ENCODE measurements at places on chromosomes 4 and X. TPM values are rescaled to one million over a fixed set of nuclear protein-coding genes. Genes with fewer than 3 reads are reported as not detected.

DNA sequence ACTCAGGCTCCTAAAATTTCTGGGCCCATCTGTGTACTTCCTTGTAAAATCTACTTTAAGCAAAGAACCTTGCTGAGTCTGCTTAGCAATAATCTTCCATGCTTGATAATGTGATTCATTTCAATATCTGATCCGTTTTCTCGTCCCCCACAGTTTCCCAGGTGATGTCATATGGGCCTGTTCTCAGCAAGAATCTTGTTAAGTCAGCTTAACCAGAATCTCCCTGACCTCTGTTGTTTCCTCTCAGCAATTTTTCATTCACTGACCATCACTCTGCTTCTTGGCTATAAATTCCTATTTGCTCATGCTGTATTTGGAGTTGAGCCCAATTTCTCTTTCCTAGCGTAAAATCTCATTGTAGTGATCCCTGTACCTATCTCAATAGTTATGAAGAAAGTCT lies 13.9 kb downstream of the CSN2 start:
- no peak overlapping the region for H3K4me3 ChIP-seq
- no peaks in the 10 kb centered on the region for H3K4me1 ChIP-seq
- H3K27me3 ChIP-seq = no peaks in the 10 kb centered on the region
- DNase-seq = no peak
- H3K27ac ChIP-seq = no peak overlapping the region

- DNase-seq = no peak
- no peak overlapping the region for H3K4me3 ChIP-seq
- no peaks in the 10 kb centered on the region for H3K36me3 ChIP-seq
- no peaks in the 10 kb centered on the region for H3K4me1 ChIP-seq
- H3K27me3 ChIP-seq = no peaks in the 10 kb centered on the region
- no peak overlapping the region for H3K27ac ChIP-seq
These were observed 121.0 kb upstream of the DIAPH2 start for GRCh38 chrX:96563646-96564045.

- DNase-seq = no peak
- no peaks in the 10 kb centered on the region for H3K27me3 ChIP-seq
- no peaks in the 10 kb centered on the region for H3K4me1 ChIP-seq
- no peaks in the 10 kb centered on the region for H3K36me3 ChIP-seq
- H3K4me3 ChIP-seq = no peak overlapping the region
These were observed 78.9 kb upstream of the RXFP1 start for GRCh38 chr4:158442736-158443135.

- no peak overlapping the region for H3K4me3 ChIP-seq
- DNase-seq = no peak
- H3K4me1 ChIP-seq = peaks cover 13% of the 10 kb centered on the region
These were observed 48.1 kb downstream of the DCLK2 start for GRCh38 chr4:150126201-150126863.

DNA sequence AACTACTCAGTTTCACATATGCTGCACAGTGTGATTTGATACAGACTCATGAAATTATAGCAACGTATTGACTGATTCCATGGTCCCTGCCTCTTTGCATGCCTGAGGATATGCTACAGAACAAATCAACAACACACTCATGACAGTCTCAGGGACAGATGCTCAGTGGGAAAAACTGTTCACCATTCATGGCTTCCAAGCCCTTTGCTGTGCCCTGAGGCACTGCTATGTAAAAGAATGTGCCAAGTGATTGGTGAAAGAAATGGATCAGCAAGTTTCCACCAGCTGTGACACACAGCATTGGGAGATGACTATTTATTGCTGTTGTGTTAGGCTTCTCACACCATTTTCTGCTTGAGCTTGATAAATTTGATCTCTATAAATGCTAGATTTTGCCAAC lies 825.6 kb upstream of the INTU start:
- no peak overlapping the region for H3K27ac ChIP-seq

The LRAT gene
- total RNA-seq = not detected

The JAKMIP1 gene
- total RNA-seq = not detected

The SPANXD gene
- total RNA-seq = not detected

- H3K27me3 ChIP-seq = no peaks in the 10 kb centered on the region
- no peaks in the 10 kb centered on the region for H3K36me3 ChIP-seq
- no peak for DNase-seq
These were observed 203.6 kb downstream of the ARHGEF9 start for GRCh38 chrX:63581398-63581797.

- no peak overlapping the region for H3K27ac ChIP-seq
- no peak overlapping the region for H3K4me3 ChIP-seq
- no peaks in the 10 kb centered on the region for H3K36me3 ChIP-seq
- no peak for DNase-seq
- no peaks in the 10 kb centered on the region for H3K27me3 ChIP-seq
These were observed 27.3 kb upstream of the XAGE2 start for GRCh38 chrX:52341493-52341892.

DNA sequence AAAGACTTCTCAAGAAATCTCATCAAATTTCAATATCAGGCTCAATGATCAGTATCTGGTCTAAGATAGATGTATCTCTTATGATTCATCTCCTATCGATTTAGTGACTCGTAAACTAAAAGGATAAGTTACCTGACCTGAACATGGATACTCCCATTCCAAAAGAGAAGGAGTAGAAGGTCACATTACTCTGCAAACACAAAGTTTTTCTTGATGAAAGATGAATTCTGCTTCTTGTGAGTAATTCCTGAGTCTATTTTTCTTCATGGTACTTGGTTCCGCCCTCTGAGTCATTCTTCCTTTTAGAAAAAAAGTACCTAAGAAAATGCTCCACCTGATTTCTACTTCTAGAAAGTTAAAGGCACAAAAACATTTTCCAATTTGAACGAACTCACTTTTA lies 223.1 kb upstream of the SLIT2 start:
- no peak overlapping the region for H3K4me3 ChIP-seq
- H3K36me3 ChIP-seq = no peaks in the 10 kb centered on the region
- no peak overlapping the region for H3K27ac ChIP-seq
- no peaks in the 10 kb centered on the region for H3K27me3 ChIP-seq
- H3K4me1 ChIP-seq = peaks cover 29% of the 10 kb centered on the region

DNA sequence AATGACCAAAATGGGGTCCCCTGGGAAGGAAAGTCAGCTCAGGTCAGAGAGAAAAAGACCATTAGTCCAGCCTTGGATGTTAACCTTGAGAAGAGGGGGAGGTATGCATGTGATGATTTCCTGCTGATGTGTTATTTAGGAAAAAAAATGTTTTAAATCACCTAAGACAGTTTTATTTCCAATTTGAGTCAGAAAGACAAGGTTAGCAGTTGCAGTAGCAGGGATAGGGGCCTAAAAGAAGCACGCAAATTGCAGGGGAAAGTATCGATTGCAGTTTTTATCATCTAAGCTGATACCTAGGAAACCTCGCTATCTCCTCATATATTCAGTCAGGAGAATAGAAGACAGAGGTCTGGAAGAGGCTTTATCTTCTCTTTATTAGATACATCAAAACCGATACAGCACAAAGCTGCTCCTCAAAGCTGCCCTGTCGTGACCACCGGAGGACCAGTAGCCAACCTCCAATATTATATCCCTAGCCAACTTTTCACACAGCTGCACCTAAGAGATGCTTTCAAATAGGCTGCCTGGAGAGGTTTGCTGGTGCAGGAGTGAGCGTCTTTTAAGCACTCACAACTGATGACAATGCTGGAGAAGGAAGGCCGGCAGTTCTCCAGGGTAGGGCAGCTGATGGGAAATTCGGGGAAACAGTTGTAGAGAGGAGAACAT lies 289.4 kb downstream of the INPP4B start:
- peaks cover 2% of the 10 kb centered on the region for H3K27me3 ChIP-seq
- no peaks in the 10 kb centered on the region for H3K36me3 ChIP-seq
- no peak overlapping the region for H3K27ac ChIP-seq
- no peaks in the 10 kb centered on the region for H3K4me1 ChIP-seq

DNA sequence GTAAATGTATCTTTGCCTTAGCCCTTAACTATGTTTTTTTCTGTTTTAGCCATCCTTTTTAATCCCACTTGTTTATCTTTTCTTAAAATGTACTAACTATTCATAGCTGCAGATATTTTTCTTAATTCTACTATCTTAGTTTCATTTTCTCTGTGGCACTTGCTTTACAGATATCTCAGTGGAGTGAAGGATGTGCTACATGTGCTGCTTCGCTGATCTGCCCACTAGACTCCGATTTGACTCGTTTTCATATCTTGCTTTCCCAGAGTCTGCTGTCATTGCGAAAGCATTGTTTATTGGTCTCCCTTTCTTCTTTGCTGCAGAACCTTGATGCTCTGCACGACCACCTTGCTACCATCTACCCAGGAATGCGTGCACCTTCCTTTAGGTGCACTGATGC lies 30.6 kb downstream of the GUCY1B1 start:
- DNase-seq = no peak
- no peak overlapping the region for H3K4me3 ChIP-seq
- H3K36me3 ChIP-seq = no peaks in the 10 kb centered on the region
- no peaks in the 10 kb centered on the region for H3K27me3 ChIP-seq

DNA sequence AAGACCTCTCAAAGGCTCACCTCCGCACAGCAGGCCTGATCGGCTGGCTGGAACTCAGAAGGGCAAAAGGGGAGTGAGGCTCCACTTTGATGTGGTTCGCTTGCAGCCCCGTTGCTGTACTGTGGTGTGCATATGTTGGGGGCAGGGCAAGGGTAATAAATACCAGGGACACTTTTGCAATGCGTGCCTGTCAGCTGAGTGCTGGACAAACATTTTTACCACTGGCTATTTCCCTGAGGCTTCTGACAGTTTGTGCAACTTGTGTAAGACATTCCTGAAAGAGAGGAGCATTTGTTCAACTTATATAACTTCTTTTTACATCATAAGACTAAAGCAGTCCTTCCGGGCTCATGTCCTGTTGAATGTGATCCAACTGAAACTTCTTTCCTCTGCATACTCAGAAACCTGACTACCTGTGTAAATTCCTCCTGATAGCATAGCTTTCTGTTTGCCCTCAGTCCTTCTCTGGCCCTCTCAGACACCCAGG lies 82.3 kb downstream of the SPRY1 start:
- H3K27me3 ChIP-seq = no peaks in the 10 kb centered on the region
- H3K36me3 ChIP-seq = no peaks in the 10 kb centered on the region
- H3K4me1 ChIP-seq = peaks cover 3% of the 10 kb centered on the region
- no peak overlapping the region for H3K4me3 ChIP-seq
- no peak for DNase-seq

The DGKK gene
- not detected for total RNA-seq

GRCh38 chrX:92260102-92260501 lies 480.9 kb downstream of the PCDH11X start:
- H3K4me1 ChIP-seq = no peaks in the 10 kb centered on the region
- no peaks in the 10 kb centered on the region for H3K27me3 ChIP-seq
- DNase-seq = no peak
- no peak overlapping the region for H3K27ac ChIP-seq
- H3K4me3 ChIP-seq = no peak overlapping the region
- H3K36me3 ChIP-seq = no peaks in the 10 kb centered on the region

- H3K27ac ChIP-seq = no peak overlapping the region
- peak; percentile 58 for DNase-seq
- H3K4me3 ChIP-seq = no peak overlapping the region
- H3K27me3 ChIP-seq = no peaks in the 10 kb centered on the region
- H3K36me3 ChIP-seq = no peaks in the 10 kb centered on the region
- no peaks in the 10 kb centered on the region for H3K4me1 ChIP-seq
These were observed 337.7 kb downstream of the BMPR1B start for GRCh38 chr4:95095348-95095974.

The LONRF3 gene
- total RNA-seq = 13.3 TPM

DNA sequence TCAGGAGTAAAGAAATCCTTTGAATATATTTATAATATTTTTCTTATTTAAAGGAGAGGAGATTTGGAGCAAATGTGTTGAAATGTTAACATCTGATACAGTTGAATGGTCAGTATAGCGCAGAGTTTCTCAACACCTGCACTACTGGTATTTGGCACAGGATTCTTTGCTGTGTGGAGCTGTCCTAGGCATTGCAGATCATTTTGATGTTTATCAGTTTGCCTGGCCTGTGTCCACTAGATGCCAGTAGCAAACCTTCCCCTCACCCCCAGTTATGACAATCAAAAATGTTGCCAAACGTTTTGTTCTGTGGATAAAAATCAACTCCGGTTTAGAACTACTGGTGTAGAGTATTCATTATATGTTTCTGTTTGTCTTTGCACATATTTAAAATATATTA lies 765.3 kb upstream of the SLIT2 start:
- peak; percentile 44 for DNase-seq
- no peaks in the 10 kb centered on the region for H3K27me3 ChIP-seq
- no peaks in the 10 kb centered on the region for H3K4me1 ChIP-seq

The UGT2A2 gene
- not detected for total RNA-seq

The MTNR1A gene
- total RNA-seq = not detected

The PIN4 gene
- 10.4 TPM for total RNA-seq

The USP26 gene
- not detected for total RNA-seq

The CT45A9 gene
- not detected for total RNA-seq

DNA sequence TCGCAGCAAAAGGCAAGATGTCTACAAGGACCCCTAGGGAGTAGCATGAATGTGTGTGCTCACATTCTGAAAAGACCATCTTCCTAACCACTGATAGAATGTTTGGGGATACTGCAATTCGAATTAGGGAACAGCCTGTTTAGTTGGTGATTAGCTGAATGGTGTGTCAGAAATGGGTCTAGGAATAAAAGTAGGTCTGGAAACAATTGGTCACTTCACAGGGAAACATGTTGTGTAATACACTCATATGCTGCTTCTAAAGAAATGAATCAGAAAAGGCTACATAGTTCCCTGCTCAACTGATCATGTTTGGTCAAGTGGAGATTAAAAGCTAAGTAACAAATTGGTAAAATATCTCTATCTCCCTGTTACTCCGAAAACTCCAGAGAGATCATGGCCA lies 2362.4 kb upstream of the TENM3 start:
- no peak overlapping the region for H3K4me3 ChIP-seq
- no peaks in the 10 kb centered on the region for H3K36me3 ChIP-seq
- DNase-seq = no peak
- no peak overlapping the region for H3K27ac ChIP-seq

The GAGE12H gene
- total RNA-seq = not detected
